Activated CD8-positive, alpha-beta memory T cell treated with anti-CD3 and anti-CD28 coated beads for 4 hours (primary cell): ENCODE measurements at places on chromosomes 16 and 17.

DNA sequence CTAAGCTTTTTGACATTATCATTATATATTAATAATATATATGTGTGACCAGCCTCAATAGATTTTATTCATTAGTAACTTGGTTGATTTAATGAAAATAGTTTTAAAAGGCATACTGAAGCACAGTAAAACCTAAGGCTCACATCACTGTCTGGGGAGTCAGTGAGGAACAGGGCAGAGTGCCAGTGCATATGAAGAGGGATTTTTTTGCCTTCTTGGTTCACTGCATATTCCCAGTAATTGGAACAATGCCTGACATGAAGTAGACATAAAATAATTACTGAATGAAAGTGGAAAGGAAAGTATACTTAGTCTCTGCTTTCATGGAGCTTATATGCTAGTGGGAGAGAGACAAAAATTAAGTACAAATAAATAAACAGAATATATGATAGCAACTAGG lies 81.1 kb downstream of the FTO start:
- no peak for DNase-seq

GRCh38 chr16:1298406-1298805 lies 11.0 kb upstream of the UBE2I start:
- no peak for DNase-seq

DNA sequence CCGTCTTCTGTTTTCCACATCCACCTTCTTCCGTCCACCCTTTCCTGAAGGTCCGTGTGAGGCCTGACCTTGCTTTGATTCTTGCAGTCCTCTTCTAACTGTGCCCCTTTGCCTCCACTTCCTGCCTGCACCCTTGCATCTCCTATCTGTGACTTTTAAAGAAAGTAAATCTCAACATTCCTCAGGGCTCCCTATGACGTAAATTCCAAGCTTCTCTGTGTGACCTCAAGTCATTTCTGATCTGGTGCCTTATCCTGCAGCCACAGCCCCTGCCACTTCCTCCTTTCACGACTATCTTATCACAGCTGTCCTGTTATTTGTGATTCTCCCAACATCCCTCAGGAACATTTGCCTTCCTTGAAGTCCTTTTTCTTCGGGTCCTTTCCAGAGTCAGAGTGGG lies 520.5 kb downstream of the CDH13 start:
- DNase-seq: no peak

GRCh38 chr16:77610496-77610895 lies 111.8 kb upstream of the NUDT7 start:
- DNase-seq: no peak

DNA sequence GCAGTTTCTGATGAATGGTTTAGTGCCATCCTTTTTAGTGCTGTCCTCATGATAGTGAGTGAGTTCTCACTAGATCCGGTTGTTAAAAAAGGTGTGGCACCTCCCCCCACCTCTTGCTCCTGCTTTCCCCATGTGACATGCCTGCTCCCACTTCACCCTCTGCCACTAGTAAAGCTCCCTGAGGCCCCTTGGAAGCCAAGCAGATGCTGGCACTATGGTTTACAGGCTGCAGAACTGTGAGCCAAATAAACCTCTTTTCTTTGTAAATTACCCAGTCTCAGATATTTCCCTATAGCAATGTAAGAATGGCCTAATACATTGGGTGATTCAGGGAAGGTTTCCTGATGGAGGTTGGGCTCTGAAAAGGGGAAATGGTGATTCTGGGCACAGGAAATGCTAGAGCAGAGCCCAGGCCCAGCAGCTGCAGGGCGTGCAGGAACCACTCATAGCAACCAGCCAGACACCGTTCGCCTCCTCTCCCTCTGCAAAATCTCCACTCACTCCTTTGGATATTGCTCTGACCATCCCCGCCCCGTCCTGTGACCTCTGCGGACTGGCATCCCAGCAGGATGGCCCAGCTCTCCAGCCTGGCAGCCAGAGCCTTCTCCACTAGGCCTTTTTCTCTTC lies 2.6 kb upstream of the ADORA2B start:
- DNase-seq: no peak

DNA sequence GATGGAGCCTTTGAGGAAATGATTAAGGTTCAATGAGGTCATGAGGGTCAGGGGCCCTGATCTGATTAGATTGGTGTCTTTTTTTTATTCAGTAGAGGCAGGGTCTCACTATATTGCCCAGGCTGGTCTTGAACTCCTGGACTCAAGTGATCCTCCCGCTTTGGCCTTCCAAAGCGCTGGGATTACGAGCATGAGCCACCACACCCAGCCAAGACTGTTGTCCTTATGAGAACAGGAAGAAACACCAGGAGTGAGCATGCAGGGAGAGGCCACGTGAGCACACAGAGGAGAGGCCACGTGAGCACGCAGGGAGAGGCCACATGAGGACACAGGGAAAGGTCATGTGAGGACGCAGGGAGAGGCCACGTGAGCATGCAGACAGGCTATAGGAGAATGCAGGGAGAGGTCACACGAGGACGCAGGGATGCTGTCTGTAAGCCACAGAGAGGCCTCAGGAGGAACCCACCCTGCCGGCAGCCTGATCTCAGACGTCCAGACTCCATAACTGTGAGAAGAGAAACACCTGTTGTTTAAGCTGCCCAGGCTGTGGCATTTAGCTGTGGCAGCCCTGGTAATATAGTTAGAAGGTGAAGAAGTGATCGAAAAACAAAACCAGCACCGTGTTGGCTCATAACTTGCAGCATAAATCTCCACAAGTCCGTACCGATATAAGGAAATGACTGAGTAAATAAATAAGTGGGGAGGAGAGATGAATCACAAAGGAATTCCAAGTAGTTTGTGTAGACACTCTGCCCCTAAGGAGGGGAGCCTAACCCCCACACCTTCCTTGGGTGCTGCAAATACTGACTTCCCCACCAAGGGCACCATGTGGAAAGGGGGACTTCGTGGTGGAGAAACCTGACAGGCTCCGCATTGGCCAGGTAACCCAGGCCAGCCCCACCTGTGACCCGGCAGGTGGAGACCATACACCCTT lies 14.6 kb upstream of the CSNK1D start:
- DNase-seq: no peak

- DNase-seq: no peak
Observed at GRCh38 chr16:27929818-27930217, 133.7 kb downstream of the GSG1L start.

- peak; percentile 57 for DNase-seq
Observed at GRCh38 chr16:28935924-28936783, 4.4 kb downstream of the CD19 start.

GRCh38 chr16:2520784-2521531 lies 787 bp downstream of the AMDHD2 start:
- DNase-seq: no peak

DNA sequence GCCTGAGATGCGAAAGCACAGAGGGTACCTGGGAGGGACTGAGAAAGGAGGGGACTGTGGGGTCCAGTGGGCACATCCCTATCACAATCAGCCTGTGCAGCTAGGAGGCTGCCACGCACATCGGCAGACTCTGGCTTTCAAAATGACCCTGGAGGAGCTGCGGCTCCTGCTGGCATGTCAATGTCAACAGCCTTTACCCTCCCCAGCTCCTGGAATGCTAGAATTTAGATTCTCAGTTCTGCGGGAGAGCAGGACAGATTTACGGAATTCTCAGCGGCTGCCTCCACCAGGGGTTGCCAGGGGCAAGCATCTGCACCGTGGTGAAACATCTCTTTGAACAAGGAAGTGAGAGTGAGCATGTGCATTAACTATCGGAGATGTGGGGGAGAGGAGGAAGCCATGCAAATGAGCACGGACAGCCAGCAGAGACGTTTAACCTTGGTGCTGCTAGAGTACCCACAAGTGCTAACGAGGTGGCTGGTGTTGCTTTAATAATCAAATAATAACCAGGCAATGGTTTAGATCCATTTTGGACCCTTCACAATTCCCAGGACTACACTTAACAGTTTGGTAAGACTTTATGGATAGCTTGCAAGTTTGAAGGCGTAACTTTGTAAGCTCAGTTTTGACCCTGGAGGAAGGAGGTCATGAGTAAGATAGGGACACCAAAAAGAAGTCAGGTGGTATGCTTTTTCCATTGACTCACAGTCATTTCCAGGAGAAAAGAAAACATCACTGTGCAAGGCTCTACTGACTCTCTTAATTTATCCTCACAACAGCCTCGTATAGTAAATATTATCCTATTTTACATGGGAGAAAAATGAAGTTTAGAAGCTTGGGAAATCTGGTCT lies 54.1 kb downstream of the XYLT1 start:
- peak; percentile 7 for DNase-seq

DNA sequence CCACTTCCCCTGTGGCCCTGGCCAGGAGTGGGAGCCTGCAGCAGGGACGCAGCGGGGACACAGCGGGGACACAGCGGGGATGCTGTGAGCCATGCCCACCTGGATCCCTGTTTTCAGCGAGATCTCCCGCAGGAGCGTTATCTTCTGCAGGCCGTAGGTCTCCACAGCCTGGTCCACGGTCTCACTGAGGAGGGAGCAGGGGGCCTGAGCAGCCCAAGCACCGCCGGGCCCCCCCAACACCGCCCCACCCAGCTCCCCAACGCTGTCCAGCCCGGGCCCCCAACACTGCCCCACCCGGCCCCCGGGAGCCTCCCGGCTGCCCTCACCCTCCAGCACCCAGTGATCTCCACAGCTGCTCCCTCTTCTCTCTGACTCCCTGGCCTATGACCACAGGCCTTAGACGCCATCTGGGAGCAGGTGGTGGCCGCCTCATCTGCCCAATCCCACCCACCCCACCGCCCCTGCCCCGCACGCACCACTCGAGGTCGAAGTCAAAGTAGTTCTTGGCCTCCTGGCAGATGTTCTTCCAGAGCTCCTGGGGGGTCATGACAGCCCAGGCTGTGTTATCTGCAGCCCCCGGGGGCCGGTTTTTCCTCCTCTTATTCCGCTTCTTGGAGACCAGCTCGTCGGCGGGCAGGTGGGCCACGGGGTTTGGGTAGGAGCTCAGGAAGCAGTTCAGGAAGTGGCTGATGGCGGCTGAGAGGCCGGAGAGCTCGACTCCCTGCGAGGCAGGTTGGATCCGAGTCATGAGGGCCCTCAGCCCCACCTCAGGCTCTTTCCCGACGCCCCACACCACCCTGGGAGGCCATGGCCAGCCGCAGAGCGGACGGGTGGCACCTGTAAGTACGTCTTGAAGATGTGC lies 17.0 kb downstream of the CLUH start:
- DNase-seq: no peak

GRCh38 chr16:28573738-28574718 lies 20.3 kb downstream of the SGF29 start:
- DNase-seq: no peak

DNA sequence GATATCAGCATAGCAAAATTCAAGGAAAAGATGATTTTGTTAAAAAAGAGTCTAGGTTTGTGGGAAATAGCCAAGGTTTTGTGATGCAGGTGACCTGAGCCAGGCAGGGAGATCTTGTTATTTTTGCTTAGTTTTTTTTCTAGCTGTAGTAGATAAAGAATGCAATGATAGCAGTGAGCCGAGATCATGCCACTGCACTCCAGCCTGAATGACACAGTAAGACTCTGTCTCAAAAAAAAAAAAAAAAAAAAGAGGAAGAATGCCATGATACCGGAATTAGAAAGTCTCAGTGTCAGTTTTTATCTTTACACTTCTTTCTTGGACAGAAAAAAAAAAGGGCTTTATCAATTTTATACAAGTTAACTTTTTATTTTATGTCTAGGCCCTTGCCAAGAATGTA lies 27.5 kb downstream of the TMEM238L start:
- DNase-seq: no peak

DNA sequence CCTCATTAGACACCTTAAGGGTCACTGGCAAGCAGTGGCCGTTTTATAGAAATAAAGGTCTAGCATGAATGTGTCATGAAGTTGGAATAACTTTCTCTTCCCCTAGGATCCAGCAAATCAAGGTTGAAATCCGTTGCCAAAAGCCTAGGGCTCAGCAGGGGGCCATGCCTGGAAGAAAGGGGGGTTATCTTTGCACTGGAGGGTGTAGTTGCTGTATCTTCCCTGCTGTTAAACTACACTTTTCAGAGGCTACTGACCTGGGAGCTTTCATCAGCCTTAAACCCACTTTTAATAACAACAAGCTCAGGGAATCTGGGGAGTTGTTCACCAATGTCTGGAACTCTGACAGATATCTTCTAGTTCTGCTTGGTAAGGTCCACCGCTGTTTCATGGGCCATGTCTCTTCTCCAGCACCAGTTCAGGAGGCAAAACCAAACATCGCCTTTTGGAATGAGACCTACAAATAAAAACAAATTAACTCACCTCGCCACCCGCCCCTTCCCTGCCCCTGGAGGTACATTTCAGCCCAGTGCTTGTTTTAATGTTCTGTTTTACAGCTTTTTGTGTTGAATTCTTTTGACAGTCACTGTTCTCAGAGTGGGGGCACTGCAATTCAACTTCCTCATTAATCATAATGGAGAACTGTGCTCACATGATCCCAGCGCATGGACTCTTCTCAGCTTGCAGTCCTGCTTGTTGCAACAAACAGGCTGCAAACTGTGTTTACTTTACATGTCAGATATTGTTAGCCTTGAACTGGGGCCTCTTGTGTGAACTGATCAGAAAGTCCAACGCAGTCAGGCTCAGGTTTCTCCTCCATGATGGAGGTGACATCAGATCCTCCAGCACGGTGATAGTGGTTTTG lies 508.7 kb downstream of the KCNJ2 start:
- no peak for DNase-seq

GRCh38 chr16:685967-686366 lies 1.8 kb upstream of the JMJD8 start:
- DNase-seq: no peak
